Stimulated activated CD8-positive, alpha-beta memory T cell treated with anti-CD3 and anti-CD28 coated beads, Interleukin-2, amount 100 ng/mL, for 1 hour (primary cell): ENCODE measurements at places on chromosomes 5 and 9.

DNA sequence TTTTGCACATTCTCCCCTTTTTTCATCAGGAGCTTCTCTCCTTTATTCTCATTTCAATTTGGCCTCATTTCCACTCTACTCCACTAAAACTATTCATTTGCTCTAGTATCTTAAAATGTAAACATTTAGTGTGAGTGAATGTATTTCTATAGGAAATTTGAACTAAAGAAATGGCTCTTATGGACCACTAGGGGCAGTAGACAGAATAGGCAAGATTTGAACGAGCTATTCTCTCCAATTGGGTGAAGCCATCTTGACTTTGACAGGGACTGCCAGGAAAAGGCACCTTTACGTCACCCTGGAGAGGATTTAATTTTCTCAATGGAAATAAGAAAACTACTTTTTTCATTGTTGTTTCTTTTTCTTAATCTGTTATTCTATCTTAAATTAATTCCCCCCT lies 666.3 kb downstream of the DNAH5 start:
- no peak for DNase-seq

GRCh38 chr5:3139499-3139931 lies 388.0 kb upstream of the IRX2 start:
- DNase-seq: no peak

- DNase-seq: no peak
Measured at GRCh38 chr5:10645146-10645545, 81.3 kb downstream of the ANKRD33B start.

DNA sequence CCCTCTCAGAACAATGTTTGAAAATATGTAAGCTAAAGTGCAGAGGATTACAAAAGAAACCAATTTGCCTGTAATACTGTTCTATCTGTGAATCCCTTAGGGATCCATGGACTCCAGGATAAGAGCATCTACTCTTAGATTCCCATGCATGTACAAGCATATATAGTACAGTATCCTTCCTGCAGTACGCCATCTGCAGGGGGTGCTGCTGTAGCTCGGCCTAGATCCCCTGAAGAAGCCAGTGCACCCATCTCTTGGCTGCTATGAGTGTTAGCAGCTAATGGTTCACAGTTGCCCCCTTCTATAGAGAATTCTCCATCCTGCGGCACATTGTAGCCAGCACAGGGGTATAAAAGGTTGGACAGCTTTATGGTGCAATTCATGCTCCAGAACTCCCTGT lies 61.8 kb upstream of the SLC30A5 start:
- DNase-seq: no peak

- DNase-seq: no peak
Measured at GRCh38 chr5:23012842-23013241, 159.7 kb upstream of the CDH12 start.

DNA sequence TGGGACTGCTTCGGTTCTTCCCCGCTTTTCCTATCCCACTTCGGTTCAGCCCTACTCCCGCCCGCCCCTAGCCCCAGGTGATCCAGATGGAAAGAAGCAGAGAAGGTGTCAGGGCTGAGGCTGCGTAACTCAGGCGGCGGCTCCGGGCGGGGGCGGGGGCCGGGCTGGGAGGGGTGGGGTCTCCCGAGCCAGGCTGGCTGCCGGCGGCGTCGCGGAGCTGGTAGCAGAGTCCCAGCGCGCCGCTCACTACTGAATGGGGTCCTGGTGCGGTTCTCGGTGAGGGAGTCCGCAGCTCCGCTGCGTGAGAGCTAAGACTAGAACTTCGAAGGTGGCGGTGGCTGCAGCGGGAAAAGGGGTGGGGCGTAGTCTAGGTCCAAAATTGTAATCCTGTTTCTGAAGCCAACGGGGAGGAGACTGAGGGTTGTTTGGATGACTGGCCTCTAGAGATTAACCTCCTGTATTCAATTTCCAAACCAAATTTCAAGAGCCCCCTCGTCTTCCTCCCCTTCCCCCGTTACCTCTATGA lies 1.4 kb downstream of the PRR16 start:
- DNase-seq: no peak

DNA sequence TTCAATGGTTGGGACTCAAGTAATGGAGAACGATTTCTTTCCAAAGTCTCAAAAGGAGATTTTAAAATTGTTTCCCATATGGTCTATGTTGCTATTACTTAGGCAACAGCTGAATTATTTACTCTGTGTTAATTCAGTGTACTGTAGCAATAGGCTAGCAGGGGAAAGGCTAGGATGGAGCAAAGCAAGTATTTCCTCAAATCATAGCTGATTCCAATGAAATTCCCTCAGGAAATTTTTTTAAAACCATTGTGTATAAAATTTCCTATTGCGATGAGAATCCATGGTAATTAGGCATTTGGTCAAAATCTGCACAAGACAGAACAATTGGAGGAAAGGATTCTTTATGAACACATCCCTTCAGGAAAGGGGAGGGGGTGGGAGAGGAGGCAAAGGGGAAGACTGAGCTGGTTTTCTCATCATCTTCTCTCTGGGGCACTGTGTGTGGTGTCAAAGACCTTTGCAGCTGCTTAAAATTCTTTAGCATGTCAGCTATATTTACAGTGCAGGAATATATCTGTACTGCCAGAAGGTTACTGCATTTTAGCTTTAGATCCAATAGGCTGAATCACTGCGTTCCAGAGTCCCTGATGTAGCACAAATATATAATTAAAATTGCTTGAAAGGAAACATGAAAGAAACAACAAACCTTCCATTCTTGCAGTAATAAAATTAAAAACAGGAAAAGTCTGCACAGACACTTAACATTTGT lies 95.3 kb downstream of the ZNF608 start:
- DNase-seq: no peak

DNA sequence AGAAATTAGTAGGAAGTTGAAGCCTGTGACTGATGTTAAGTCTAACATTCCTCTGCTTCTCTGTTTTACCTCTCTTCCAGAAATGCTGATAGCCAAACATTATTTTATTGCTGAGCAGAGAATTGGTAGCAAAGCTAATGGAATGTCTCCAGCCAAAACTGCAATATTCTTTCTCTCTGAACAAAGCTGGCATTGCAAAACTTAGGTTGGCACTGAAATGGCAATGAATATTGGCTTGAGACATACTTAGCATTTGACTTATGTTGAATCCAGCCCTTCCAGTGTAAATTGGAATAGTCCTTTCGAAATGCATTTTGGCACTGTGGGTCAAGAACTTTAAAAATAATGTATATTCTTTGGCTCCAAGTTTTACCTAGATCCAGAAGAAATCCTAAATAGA lies 21.1 kb downstream of the FAF2 start:
- DNase-seq: no peak

DNA sequence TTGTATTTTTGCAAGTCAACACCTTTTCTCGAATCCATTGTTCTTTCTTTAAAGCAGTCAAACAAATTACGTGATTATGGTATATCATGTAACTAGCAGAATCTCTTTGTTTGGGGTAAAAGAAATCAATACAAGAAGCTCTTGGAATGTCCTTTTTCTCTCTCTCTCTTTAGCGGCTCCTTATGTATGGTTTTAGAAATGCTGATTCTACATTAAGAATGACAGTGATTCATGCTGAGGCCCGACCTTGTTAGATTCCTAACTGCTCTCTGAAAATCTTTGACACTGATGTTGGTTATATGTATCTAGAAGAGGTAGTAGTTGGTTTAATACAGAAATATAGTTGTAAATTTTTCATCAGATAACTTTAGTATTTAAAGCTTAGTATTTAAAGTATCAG lies 76.4 kb downstream of the SNX24 start:
- no peak for DNase-seq

DNA sequence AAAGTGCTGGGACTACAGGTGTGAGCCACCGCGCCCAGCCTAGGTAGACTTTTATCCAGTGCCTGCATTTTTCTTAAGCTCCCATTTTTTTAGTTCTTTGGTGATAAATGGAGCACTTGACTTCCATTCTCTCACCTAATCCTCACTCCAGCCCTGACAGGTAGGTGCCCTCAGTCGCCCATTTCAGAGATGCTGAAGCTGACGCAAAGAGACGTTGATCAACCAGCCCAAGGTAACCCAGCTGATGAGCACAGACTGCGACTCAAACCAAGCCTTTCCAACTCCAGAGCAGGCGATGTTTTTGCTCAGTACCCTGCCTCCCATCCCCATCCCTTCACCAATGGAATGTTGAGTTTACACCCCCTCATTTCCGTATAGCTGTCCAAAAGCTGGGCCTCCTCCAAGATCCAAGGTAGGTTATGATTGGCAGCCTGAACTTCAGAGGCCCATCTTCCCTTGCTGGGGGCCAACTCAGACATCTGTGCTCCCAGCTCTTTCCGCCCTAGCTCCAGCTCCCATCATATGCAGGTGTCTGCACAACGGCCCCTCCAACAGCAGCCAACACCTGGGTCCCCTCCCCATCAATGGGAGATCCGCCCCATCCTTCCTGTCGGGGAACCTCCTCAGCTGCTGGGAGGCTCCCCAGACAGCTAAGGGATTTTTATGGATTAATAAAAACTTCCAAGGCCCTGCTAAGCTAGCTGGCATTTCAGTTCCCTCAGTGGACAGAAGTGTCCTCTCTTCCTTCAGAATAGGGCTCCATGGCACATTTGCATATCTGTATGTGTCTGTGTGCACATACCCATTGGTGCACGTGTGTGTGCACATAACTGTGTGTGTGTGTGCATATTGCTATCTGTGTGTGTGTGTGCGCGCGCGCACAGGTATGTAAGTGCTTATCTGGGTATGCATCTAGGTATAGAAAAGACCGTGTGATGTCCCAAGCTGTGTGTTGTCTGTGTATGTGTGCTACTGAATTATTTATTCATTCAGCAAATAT lies 39.3 kb upstream of the VDAC1 start:
- no peak for DNase-seq

GRCh38 chr9:77915744-77916143 lies 115.9 kb downstream of the GNAQ start:
- no peak for DNase-seq

- DNase-seq: no peak
Measured at GRCh38 chr5:66646570-66646969, 50.4 kb downstream of the MAST4 start.

- no peak for DNase-seq
Measured at GRCh38 chr5:156654444-156654843, 195.7 kb upstream of the PPP1R2B start.

DNA sequence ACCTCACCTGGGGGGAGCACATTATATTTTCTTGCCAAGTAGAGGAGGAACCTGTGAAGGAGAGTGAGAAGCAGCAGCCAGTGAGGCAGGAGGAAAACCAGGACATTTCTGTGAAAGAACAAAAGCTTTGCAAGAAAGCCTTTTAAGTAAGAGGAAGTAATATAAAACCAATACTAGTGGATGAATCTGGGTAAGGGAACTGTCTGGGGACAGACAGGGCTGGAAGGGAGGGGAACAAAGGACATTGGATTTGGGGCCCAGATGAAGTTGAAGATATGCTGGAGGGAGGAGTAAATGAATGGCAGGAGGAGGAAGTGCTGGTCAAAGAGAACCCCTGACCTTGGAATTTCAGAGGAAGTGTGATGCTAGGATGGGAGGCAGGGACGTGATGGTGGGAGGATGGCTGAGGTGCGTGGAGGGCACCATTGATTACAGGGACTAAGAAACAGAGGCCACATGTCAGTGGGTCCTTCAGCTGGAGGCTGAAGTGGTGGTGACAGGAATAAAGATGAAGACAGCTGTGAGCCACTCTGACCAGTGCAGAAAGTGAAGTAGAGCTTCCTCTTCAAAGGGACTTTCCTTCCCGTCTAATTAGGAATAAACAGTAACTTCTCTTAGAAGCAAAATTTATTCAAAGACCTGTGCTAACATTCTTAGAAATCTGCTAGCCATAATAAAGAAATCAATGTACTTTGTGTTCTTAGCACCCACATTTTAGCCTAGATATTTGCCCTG lies 43.5 kb upstream of the FABP6 start:
- no peak for DNase-seq

- no peak for DNase-seq
Measured at GRCh38 chr5:131640043-131640856, 5.2 kb upstream of the RAPGEF6 start.

GRCh38 chr9:76787677-76788076 lies 23.4 kb downstream of the PCA3 start:
- no peak for DNase-seq

DNA sequence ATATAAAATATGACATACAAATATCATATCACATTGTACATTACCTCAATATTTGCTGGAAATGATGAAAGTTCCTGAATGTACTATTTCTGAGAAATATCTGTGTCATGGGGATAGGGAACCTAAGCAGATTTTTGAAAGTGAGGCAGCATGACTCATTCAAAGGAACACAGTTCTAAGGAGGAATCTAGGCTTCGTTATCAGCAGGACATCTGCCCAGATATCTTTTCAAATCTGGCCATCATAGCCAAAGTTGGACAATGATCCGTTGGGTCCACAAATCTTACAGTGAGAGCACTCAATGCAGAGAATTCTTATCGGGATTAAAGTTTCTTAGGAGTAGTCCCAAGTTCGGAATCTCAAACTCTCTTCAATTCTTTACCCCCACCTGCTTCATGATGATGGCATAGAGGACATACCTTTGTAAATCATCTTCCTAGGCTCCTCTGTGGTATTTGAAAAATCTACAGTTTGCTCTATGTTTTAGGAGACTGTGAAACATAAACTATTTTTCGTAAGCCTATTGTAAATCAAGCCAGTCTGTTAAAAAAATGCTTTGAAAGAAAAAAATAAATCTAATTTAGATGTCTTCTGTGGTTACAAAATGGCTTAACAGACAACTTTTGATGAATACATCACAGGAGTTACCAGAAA lies 29.4 kb upstream of the ALDH1A1 start:
- DNase-seq: no peak

- DNase-seq: no peak
Measured at GRCh38 chr9:27673641-27674040, 100.4 kb upstream of the C9orf72 start.

- no peak for DNase-seq
Measured at GRCh38 chr5:42842921-42843641, 31.4 kb upstream of the SELENOP start.

DNA sequence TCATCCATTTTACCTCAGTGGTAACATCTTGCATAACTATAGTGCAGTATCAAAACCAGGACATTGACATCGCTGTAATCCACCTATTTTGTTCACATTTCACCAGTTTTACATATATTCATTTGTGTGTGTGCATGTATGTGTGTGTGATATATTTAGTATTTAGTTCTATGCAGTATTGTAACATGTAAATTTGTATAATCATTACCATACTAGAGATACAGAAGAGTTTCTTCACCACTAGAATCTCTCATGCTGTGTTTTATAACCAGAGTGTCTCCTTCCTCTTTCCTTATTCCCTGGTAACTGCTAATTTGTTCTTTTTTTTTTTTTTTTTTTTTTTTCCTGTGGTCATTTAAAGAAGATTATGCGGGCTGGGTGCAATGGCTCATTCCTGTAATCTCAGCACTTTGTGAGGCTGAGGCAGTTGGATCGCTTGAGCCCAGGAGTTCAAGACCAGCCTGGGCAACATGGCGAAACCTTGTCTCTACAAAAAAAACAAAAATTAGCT lies 11.0 kb downstream of the RASA1 start:
- DNase-seq: no peak

GRCh38 chr9:137982200-137982599 lies 104.6 kb downstream of the CACNA1B start:
- DNase-seq: no peak

DNA sequence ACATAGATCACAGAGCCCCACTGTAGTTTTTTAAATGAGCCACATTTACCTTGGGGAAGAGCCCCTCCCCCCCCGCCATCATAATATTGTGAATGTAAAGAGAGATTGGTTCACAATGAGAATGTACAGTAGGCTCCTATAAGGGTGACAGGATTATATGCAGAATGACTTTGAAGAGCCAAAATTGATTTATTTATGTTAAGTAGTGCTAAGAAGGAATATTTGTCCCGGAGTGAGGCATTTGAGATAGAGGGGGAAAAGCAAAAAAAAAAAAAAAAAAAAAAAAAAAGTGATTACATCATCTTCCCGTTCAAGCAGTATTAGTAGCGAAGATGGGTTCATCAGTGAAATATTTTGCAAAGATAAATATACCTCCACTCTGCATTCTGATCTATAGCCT lies 73.9 kb downstream of the PIK3R1 start:
- DNase-seq: no peak
